Fibroblast of the aortic adventitia (primary cell): ENCODE measurements at places on chromosomes 6 and 20. TPM values are rescaled to one million over a fixed set of nuclear protein-coding genes. Genes with fewer than 3 reads are reported as not detected.
A peak's percentile ranks its signal among the peaks of the same experiment; 100 is the strongest.

FAM209B gene
- not detected in 2 replicates for total RNA-seq

EMILIN3 gene
- not detected in 2 replicates for total RNA-seq

ALDH8A1 gene
- 0.09 and 0.16 TPM in 2 replicates for total RNA-seq

ZFAND3 gene
- total RNA-seq = 14.0 and 31.3 TPM in 2 replicates

PRSS35 gene
- total RNA-seq = 3.5 and 4.7 TPM in 2 replicates

SLC13A3 gene
- total RNA-seq = 3.0 and 4.2 TPM in 2 replicates

FILIP1 gene
- 0.45 and 5.5 TPM in 2 replicates for total RNA-seq

CCM2L gene
- not detected in 2 replicates for total RNA-seq

- peak; percentile 16 for DNase-seq
Observed at GRCh38 chr6:87848616-87849015, 146.6 kb upstream of the AKIRIN2 start.

DNA sequence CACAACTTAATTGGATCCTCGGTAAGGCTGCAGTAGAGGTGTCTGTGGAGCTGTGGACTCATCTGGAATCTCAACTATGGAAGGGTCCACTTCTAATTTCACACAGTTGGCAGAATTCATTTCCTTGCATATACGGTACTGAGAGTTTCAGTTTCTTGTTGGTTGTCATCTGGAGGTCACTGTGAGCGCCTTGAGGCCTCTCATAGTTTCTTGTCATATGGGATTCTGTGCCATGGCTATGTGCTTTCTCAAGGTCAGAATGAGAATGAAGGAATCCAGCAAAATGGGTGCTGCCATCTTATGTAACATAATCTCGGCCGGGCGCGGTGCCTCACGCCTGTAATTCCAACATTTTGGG, 298.2 kb downstream of the DOK5 start:
- DNase-seq = no peak

DNA sequence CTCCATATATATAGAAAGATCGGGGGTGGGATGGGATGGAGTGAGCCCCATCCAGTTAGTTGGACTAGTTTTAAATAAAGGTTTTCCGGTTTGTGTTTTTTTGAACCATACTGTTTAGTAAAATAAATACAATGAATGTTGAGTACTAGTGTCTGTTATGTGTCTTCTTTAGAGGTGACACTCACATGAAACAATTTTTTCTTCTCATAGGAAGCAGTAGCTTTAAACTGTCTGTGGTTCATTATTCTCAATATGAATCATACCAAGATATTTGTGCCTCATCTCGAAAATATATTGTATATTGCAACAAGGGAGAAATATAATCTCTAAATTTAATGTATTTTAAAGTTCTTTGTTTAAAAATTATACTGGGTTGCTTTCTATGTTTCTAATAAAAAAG, 33.4 kb downstream of the HSF2 start:
- DNase-seq = no peak

DNA sequence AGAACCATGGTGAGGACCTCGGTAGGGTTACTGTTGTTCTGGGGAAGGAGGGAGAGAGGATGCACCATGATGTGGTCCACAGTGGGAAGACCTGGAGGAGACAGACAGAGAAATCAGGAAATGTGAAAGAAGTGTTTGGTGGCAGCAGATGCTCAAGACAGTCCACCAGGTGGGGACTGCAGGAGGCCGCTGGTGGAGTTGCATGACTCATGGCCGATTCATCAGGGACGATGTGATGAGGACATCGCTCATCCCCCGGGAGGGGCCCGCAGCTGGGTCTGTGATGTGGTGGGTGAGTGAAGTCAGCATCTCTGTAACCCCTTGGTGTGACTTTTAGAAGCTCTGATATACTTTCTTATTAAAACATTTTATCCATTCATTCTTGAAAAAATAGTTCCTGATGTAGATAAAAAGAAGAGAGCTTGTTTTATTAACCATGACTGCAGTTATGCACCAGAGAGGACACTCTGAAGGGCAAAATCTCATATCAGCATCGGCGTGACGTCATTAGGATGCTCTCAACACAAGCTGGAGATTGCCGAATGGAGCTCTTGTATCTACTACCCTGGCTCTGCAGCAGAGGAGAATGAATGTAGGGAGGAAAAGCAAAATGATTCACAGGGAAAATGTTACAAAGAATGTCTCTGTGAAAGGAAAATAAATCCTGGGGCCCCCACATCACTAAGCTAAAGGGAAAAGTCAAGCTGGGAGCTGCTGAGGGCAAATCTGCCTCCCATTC, 71.2 kb downstream of the RAMACL start:
- DNase-seq = peak; percentile 69

DNA sequence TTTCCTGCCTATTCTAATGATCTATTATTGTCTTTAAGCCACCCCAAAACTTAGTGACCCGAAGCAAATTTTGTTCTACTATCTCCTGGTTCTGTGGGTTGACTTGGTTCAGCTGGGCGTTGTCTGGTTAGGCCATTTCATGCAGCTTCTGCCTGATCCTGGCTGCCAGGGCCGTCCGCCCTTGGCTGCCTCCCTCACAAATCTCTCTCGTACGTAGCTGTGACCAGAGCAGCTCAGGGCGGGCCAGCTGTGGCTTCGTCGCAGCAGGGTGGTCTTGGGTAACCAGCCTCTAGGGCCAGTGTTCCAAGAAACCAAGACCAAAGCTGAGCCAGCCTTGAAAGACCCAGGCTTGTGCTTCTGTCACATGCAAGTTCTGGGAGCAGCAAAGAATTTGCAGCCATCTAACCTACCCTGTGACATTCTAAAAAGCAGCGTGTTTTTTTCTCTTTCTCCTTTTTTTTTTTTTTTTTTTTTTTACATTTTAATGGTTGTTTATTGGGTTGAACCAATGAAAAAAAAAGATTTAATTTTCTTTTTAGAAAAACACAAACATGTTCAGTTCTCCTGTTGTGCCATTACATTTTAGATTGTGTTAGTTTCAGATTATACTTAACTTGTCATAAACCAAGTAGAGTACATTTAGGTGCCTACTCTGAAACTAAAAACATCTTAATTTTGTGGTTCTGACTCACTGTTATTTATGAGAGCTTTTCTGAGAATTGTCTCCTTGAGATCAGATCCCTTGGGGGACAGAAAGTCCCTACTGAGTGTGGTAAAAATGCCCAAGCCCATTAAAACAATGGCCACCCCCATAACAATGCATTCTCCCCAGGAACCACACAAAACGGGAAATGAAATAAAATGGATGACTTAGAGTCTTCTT, 83.9 kb downstream of the ZDHHC14 start:
- DNase-seq = peak; percentile 2

DNA sequence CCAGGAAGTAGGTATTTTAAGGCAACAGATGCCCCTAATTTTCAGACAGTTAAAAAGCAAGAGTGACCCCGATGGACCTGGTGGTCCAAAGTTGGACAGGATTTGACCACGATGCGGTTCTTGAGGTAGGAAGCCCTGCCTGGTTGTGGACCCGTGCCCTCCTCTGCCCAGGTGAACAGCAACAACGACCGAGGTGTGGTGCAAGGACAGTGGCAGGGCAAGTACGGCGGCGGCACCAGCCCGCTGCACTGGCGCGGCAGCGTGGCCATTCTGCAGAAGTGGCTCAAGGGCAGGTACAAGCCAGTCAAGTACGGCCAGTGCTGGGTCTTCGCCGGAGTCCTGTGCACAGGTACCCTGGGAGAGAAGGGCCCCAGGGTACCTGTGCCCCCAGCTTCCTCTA, 18.7 kb downstream of the TGM6 start:
- DNase-seq = no peak

- no peak for DNase-seq
Observed at GRCh38 chr20:39898467-39898852, 790.6 kb downstream of the MAFB start.

GRCh38 chr6:33989016-33989854, 156.7 kb downstream of the GRM4 start:
- no peak for DNase-seq

DNA sequence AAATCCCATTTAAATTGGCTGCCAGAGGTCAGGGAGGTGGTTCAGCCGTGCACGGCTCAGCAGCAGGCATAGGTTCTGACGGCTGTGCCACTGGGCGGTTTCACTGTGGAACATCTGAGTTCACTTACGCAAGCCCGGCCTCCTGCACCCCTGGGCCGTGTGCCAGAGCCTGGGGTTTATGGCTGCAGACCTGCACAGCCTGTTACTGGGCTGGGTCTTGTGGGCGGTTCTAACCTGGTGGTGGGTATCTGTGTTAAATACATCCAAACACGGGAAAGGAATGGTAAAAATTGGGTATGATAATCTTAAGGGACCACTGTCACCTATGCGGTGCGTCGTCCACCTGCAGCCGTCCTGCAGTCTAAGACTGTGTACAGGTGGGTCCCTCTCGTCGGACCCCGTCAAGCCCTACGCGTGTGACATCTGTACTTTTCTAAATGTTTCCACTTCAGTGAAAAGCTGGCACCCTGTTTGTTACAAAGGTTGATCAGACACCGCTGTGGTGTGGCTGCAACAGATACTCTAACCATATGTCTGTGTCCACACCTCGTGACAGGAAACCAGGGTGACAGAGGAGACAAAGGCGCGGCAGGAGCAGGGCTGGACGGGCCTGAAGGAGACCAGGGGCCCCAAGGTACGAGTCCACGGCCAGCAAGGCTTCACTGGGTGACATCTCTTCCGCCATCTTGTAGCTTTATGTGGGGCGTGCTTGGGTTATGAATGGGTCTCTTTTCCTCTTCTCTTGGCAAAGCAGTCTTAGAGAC, 21.5 kb downstream of the COL9A3 start:
- DNase-seq = no peak

- no peak for DNase-seq
Observed at GRCh38 chr6:83053678-83054077, 12.0 kb downstream of the UBE3D start.

- DNase-seq = no peak
Observed at GRCh38 chr6:29757701-29758293, 34.6 kb downstream of the HLA-F start.

GRCh38 chr20:37295595-37295994, 6.1 kb downstream of the MANBAL start:
- DNase-seq = no peak

GRCh38 chr6:127190552-127190951, 72.1 kb downstream of the RSPO3 start:
- peak; percentile 76 for DNase-seq

- DNase-seq = peak; percentile 41
Observed at GRCh38 chr6:67952121-67952520, 683.0 kb upstream of the ADGRB3 start.

DNA sequence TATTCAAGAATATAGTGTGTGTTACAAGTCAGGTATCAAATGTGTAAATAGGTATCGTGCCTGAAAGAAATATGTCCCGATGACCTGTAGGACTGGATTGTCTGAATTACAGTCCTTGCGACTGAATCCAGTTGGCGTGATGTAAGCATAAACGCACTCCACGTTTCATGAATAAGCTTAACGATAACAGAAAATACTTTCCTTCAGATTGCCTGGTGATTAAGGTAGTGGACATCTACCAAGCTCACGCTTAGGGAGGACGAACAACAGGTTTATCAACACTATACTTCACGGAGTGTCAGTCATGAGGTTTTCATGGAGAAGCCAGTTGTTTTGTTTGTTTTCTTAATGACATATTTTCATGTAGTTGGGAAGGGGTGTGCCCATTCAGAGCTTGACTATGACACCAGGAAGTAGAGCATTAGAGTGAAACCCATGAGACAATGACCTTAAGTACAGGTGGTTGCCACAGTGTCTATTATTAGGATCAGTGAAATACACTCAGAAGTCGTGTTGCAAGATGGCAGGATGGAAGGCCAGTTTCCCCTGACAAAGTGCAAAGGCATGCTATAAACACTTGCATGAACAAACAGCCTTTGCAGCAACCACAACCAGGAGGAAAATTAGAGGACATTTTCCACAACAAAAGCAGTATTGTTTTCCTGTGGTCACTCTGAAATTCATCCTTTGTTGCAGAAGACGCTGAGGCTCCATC, 305.8 kb upstream of the PRDM1 start:
- no peak for DNase-seq

DNA sequence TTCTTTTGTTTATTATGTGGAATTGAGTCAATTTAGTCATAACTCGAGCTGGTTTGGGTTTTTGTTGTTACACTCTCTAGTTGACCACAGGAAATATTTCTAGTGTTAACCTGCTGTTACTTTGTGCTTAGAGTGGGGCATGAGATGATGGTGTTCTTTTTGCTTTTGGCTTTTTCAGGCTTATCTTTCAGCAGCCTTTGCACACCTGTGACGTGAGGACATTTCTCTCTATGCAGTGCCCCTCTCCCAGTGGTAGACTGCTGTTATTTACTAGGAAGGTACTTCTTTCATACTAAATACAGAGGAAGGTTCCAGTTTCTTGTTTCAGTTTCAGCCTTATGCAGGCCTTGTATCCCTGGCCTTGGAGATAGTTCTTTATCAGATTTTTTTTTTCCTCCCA, 766.8 kb upstream of the MAN1A1 start:
- DNase-seq = no peak

GRCh38 chr6:25682324-25682723, 30.3 kb downstream of the SCGN start:
- no peak for DNase-seq

- DNase-seq = peak; percentile 43
Observed at GRCh38 chr6:131061751-131062119, 1.3 kb downstream of the EPB41L2 start.

DNA sequence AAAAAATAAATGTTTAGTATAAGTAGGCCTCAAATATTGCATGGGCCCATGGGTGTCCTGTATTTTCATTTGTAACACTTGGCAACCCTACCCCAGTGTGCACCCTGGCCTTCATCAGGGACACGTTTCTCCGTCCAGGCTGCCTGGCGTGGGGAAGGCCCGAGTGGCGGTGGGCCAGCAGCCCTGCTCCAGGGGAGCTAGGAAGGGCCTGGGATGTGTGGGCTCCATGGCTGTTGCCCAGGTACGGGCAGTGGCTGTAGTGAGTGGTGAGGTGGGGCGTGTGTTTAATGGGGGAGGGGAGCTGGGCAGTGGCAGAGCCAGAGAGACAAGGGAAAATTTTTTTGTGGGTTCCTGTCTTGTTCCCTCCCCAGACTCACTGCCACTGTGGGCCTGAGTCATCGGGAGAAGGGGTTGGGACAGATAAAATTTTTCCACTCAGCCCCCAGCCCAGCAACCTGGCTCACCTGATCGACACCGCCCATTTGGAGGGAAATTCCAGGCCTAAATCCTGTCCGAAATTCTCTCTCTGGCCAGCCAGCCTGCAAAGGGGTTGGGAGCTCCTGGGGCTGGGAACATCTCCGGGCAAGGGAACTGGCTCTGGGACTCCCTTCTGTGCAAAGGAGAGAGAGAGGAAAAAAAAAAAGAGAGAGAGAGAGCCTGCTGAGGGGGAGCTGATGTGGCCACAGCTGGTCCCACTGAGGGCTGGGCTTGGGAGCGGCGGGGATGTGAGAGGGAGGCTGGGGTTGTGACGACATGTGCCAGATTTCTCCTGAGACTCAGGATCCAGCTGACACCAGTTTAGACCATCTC, 32.5 kb upstream of the VEGFA start:
- DNase-seq = no peak

DNA sequence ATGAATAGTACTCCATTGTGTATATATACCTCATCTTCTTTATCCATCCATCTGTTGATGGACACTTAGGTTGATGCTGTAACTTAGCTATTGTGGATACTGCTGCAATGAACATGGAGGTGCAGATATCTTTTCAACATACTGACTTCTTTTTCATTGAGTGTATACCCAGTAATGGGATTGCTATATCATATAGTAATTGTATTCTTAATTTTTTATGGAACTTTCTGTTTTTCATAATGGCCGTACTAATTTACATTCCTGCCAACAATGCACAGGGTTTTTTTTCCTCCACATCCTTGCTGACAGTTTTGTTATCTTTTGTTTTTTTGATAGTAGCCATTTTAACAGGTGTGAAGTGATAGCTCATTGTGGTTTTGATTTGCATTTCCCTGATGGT, 5.2 kb downstream of the CCN2 start:
- peak; percentile 56 for DNase-seq

- no peak for DNase-seq
Observed at GRCh38 chr6:125991653-125992052, 5.3 kb downstream of the TRMT11 start.
